ENCODE measurements at places on chromosomes 12 and 14. TPM values are rescaled to one million over a fixed set of nuclear protein-coding genes. Genes with fewer than 3 reads are reported as not detected.

- H3K27me3 ChIP-seq: peaks cover 15% of the 10 kb centered on the region
- no peaks in the 10 kb centered on the region for H3K4me1 ChIP-seq
- H3K27ac ChIP-seq: no peak overlapping the region
- H3K4me3 ChIP-seq: no peak overlapping the region
Observed at GRCh38 chr14:36217732-36218131, 41.2 kb upstream of the PTCSC3 start.

- H3K36me3 ChIP-seq: no peaks in the 10 kb centered on the region
- DNase-seq: no peak
- H3K4me1 ChIP-seq: no peaks in the 10 kb centered on the region
- H3K27ac ChIP-seq: no peak overlapping the region
- H3K27me3 ChIP-seq: no peaks in the 10 kb centered on the region
Observed at GRCh38 chr14:82182646-82183045, 649.0 kb upstream of the SEL1L start.

GRCh38 chr12:11724888-11725311, 75.4 kb downstream of the ETV6 start:
- no peak overlapping the region for H3K27ac ChIP-seq
- peaks cover 23% of the 10 kb centered on the region for H3K36me3 ChIP-seq
- H3K4me3 ChIP-seq: no peak overlapping the region
- no peak for DNase-seq
- peaks cover 41% of the 10 kb centered on the region for H3K4me1 ChIP-seq

The TEX52 gene
- 0.35 TPM for total RNA-seq

GRCh38 chr14:58297412-58297761, 968 bp upstream of the ARID4A start:
- no peak overlapping the region for H3K27ac ChIP-seq
- DNase-seq: no peak
- H3K36me3 ChIP-seq: peaks cover 49% of the 10 kb centered on the region
- no peak overlapping the region for H3K4me3 ChIP-seq
- H3K4me1 ChIP-seq: peaks cover 46% of the 10 kb centered on the region

The RNF212B gene
- not detected for total RNA-seq

- H3K27me3 ChIP-seq: no peaks in the 10 kb centered on the region
- peaks cover 43% of the 10 kb centered on the region for H3K36me3 ChIP-seq
- no peak overlapping the region for H3K27ac ChIP-seq
- no peak for DNase-seq
Observed at GRCh38 chr12:50129290-50129689, 17.3 kb downstream of the COX14 start.

The GLT8D2 gene
- total RNA-seq: not detected

DNA sequence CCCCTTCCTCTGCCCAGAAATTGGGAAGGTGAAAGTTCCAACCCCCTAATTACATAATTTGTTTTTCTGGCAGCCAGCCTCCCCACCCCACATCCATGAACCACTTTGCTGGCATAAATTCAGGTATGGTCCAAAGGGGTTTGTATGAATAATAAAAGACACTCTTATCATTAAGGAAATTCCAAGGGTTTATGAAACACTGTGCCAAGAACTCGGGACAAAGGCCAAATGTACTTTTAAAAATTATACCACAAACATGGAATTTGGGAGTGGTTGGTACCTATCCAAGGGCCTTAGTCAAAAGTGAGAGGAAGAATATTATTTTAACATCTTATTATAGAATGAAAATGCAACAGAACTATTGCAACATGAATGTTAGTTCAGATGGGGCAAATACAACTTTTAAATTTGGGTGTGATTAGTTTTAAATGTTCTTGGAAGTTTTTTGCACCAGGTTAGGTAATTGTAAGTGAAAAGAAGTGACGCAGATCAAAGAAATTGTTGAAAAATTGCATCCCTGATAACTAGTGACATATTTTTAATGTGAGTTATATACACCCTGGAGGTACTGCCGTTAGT, 217.8 kb downstream of the TMEM117 start:
- H3K36me3 ChIP-seq: no peaks in the 10 kb centered on the region
- no peak overlapping the region for H3K4me3 ChIP-seq
- H3K4me1 ChIP-seq: no peaks in the 10 kb centered on the region
- H3K27ac ChIP-seq: no peak overlapping the region
- H3K27me3 ChIP-seq: no peaks in the 10 kb centered on the region

GRCh38 chr12:62215506-62215905, 44.7 kb upstream of the USP15 start:
- H3K4me3 ChIP-seq: no peak overlapping the region
- peak overlapping the region; percentile 76 for H3K27ac ChIP-seq
- no peaks in the 10 kb centered on the region for H3K27me3 ChIP-seq
- H3K4me1 ChIP-seq: peaks cover 19% of the 10 kb centered on the region
- no peaks in the 10 kb centered on the region for H3K36me3 ChIP-seq

DNA sequence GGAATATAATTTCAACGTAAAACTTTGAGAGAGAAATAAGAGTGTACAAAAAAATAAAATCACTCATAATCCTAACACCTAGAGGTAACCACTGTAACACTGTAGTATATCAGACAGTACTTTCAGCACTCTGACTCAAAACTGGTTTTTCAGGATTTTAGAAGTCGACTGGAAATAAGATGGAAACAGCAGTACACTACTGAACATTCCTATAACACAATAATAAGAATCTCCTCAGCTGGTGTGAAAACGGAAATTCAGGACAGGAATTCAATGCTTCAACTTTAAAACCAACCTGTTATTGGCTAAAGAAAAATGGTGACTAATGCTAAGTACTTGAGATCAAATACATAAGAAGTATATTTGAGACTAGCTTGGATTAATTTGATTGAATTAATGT, 12.3 kb upstream of the PITPNM2 start:
- H3K27ac ChIP-seq: no peak overlapping the region
- no peaks in the 10 kb centered on the region for H3K27me3 ChIP-seq
- no peak overlapping the region for H3K4me3 ChIP-seq
- DNase-seq: no peak
- H3K36me3 ChIP-seq: peaks cover 52% of the 10 kb centered on the region
- no peaks in the 10 kb centered on the region for H3K4me1 ChIP-seq

The RNU4-1 gene
- 672 TPM for total RNA-seq

GRCh38 chr12:68180792-68181744, 21.5 kb upstream of the IFNG start:
- peak; percentile 67 for DNase-seq
- peak overlapping the region; percentile 91 for H3K27ac ChIP-seq
- H3K36me3 ChIP-seq: peaks cover 8% of the 10 kb centered on the region
- H3K27me3 ChIP-seq: no peaks in the 10 kb centered on the region

The MANSC4 gene
- total RNA-seq: not detected

GRCh38 chr12:10301103-10301502, 6.6 kb upstream of the KLRD1 start:
- H3K4me3 ChIP-seq: no peak overlapping the region
- H3K36me3 ChIP-seq: no peaks in the 10 kb centered on the region
- no peak for DNase-seq
- no peak overlapping the region for H3K27ac ChIP-seq

DNA sequence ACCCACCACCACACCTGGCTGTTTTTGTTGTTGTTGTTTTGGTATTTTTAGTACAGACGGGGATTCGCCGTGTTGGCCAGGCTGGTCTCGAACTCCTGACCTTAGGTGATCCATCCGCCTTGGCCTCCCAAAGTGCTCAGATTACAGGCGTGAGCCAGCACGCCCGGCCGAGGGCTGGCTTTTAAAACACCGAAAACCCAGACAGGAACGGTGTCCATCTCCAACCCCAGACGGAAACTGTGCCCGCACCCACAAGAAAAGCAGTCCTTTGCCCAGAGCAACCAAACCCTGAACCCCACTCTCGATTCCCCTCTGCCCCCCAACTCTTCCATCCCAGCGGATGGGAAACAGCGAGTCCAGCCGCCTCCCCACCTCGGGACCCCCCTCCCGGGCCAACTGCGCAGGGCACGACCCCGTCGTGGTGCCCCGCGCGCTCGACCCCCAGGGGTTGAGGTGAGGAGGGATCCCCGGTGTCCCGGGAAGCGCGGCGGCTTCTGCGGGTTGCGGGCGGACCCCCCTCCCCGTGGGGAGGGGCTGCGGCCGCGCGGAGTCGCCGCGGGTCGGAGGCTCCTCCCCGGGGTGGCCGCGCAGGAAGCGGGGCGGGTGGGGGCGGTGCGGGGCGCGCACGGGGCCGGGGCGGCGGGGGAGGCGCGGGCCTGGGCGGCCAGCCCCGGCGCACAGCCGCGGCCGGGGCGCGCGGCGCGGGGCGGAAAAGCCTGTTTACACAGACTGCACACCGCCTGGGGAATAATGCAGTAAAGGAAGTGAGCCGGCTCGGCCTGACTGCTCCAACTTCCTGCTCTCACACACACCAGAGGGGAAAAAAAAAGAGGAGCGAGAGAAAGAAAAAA, at the start of gene ELK3:
Gene ELK3 (plus strand): TSS at position 651 of the 851 bp plus-strand sequence.
- H3K36me3 ChIP-seq: peaks cover 10% of the 10 kb centered on the region
- no peaks in the 10 kb centered on the region for H3K27me3 ChIP-seq
- DNase-seq: peak; percentile 60
- H3K4me1 ChIP-seq: peaks cover 45% of the 10 kb centered on the region
- H3K27ac ChIP-seq: peak within 1 kb of the TSS; percentile 99

DNA sequence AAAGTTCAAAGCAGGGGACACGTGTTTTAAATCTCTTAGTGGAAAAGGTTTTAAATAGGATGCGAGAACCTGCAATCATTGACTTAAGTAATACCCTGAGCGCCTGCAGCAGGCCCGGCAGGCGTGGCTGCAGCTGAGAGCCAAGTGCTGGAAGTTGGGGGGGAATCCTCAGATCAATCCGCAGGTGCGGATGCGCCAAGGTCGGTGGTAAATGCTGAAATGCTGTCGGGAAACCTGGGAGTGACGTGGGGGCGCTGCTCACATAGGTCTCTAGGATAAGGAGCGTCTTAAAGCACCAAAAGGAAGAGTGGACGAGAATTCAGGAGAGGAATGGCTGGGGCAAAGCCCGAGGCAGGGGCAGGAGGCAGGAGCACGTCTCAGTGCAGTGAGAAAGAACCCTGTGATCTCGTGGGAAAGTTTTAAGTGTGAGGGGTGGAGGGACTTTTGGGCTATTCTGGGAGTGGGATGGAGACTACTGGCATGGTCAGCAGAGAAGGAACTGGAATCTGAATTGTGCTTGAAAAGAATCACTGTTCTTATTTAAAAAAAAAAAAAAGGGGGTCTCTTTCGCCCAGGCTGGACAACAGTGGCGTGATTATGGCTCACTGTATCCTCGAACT, 883 bp upstream of the CDCA4 start:
- H3K27ac ChIP-seq: peak overlapping the region; percentile 91
- H3K36me3 ChIP-seq: peaks cover 30% of the 10 kb centered on the region
- H3K4me3 ChIP-seq: peak overlapping the region; percentile 84
- peak; percentile 39 for DNase-seq

DNA sequence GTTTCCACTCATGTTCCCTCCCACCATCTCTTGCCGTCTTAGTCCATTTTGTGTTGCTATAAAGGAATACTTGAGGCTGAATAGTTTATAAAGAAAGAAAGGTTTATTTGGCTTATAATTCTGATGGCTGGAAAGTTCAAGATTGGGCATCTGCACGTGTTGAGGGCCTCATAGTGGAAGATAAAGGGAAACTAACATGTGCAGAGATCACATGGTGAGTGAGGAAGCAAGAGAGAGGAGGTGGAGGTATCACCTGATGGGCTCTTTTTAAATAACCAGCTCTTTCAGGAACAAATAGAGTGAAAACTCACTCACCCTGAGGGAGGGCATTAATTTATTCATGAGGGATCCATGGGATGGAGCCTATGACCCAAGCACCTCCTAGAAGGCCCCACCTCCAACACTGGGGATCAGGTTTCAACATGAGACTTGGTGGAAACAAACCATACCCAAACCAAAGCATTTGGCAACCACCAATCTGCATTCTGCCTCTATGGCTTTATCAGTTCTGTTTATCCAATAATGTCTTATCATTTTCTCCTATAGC, 29.5 kb downstream of the MYO1H start:
- no peak for DNase-seq
- H3K4me1 ChIP-seq: no peaks in the 10 kb centered on the region
- peaks cover 38% of the 10 kb centered on the region for H3K27me3 ChIP-seq
- H3K27ac ChIP-seq: no peak overlapping the region
- H3K36me3 ChIP-seq: no peaks in the 10 kb centered on the region
- no peak overlapping the region for H3K4me3 ChIP-seq

DNA sequence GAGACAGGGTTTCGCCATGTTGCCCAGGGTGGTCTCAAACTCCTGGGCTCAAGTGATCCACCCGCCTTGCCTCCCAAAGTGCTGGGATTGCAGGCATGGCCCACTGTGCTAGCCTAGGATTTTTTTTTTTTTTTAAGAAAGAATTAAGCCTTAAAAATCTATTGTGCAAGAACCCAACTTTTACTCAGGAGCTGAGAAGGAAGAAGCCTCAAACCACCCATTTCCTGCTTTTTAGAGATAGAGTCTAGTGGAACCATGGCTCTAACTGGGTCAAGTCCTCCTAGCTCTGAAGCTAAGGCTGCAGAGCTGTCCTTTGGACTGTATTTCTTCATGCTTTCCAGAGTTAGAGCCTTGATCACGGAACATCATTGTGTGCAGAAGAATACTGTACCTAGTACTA, 1.3 kb upstream of the TSFM start:
- H3K36me3 ChIP-seq: peaks cover 5% of the 10 kb centered on the region
- no peaks in the 10 kb centered on the region for H3K27me3 ChIP-seq
- DNase-seq: no peak
- H3K4me1 ChIP-seq: peaks cover 42% of the 10 kb centered on the region
- H3K4me3 ChIP-seq: no peak overlapping the region

DNA sequence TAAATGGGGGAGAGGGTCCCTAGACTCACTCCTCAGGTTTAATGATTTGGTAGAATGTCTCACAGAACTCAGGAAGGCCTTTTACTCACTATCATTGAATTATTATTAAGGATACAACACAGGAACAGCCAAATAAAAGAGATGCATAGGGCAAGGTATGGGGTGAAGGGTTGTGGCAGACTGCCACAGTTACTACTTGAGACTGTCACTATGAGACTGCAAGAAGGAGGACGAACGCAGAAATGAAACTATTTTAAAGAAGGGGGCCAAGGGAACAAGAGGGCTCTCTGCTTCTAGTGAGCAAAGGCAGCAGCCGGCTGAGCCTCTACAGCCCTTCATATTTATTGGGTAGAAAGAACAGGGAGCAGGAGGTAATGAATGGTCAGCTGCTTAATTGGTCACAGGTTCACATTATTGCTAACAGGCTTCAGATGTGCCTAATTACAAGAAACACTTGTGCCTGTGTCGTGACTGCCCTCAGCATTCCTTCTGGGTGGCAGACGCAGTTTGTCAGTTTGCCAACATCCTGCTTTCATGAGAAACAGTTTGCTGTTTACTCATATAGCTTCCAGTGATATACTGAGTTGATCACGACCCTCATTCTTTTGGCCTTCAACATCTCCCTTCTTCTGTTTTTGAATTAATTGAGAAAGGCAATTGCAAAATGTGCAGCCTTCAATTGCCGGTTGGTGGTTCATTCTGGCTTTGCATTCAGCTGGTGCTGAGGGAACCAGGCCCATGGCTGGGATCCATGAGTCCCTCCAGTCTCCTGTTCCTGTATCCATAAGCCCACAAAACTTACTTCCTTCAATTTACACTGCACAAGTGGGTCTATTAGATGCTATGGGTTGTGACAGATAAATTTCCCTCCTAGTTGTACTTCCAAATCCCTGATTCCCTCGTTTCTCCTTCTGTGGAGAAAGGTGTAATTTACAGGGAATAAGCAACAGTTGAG, 82.8 kb upstream of the PLEKHG7 start:
- no peak overlapping the region for H3K27ac ChIP-seq
- no peaks in the 10 kb centered on the region for H3K36me3 ChIP-seq
- no peak for DNase-seq
- no peaks in the 10 kb centered on the region for H3K4me1 ChIP-seq
- H3K4me3 ChIP-seq: no peak overlapping the region
- H3K27me3 ChIP-seq: no peaks in the 10 kb centered on the region

The SERPINA12 gene
- total RNA-seq: not detected

The TSHR gene
- 1.0 TPM for total RNA-seq
